ENCODE measurements at places on chromosomes 13 and 19. TPM values are rescaled to one million over a fixed set of nuclear protein-coding genes. Genes with fewer than 3 reads are reported as not detected.

TNFAIP8L1 gene
- total RNA-seq, result 1.2 TPM

APOC1 gene
- total RNA-seq, result 1.9 TPM

INSL3 gene
- total RNA-seq, result not detected

SLC44A2 gene
- 88.5 TPM for total RNA-seq

ZSWIM4 gene
- 25.9 TPM for total RNA-seq

SERTAD1 gene
- total RNA-seq, result 12.3 TPM

CBY2 gene
- not detected for total RNA-seq

CD22 gene
- total RNA-seq, result 2.9 TPM

DNA sequence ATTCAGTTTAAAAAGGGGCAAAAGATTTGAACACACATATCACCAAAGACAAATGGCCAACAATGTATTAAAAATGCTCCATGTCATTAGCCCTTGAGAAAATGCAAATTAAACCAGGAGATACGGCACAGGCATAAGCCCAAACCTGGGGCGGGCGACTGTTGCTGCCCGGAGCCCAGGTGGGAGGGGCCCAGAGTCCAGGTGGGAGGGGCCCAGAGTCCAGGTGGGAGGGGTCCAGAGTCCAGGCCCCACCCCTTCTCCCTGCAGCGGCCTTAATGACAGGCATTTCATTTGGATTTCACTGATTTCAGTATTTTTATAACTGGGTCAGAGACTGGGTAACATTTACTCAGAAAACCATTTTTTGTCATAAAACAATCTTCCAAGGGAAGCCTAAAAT, 78.2 kb downstream of the RASA3 start:
- DNase-seq, result no peak

GRCh38 chr13:108033800-108034707, 181.3 kb downstream of the LIG4 start:
- no peak for DNase-seq

DNA sequence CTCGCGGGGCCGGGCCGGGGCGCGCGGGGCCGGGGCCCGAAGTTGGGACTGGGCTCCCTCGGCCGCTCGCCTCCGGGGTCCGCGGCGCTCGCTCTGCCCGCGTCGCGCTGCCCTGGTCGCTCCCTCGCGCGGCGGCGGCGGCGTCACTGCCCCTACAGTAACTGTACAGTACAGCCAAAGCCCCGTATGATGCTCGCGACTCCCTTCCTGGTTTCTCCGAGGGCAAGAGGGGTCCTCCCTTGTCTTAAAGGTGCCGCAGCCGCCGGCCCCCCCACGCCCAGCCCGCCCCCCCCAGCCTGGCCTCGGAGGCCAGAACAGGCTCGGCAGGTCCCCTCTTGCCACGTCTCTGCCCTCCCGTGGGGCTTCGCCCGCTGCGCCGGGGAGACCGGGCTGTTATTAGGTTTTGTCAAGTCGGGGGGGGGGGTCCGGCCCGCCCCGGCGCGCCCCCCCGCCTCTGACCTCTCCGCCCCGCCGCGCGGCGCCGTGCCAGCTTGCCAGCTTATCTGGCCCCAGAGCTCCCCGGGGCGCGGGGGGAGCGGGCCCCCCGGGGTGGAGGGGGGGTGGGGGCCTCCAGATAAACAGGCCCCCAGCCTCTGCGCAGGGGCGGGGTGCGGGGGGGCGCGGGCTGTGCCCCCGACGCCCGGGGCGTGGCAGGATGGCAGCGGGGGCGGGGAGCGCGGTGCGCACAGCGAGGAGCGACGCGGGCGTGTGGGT, at the start of gene ZBTB7A:
Gene ZBTB7A, minus strand, starts transcription at position 218 of the 714 bp plus-strand sequence. CDS start 11,667 bp downstream, outside the sequence.
- no peak for DNase-seq

GRCh38 chr13:35855531-35856019, 275.6 kb downstream of the DCLK1 start:
- DNase-seq, result peak; percentile 45

GRCh38 chr13:19982447-19983043, 24.0 kb downstream of the ZMYM2 start:
- DNase-seq, result no peak

DNA sequence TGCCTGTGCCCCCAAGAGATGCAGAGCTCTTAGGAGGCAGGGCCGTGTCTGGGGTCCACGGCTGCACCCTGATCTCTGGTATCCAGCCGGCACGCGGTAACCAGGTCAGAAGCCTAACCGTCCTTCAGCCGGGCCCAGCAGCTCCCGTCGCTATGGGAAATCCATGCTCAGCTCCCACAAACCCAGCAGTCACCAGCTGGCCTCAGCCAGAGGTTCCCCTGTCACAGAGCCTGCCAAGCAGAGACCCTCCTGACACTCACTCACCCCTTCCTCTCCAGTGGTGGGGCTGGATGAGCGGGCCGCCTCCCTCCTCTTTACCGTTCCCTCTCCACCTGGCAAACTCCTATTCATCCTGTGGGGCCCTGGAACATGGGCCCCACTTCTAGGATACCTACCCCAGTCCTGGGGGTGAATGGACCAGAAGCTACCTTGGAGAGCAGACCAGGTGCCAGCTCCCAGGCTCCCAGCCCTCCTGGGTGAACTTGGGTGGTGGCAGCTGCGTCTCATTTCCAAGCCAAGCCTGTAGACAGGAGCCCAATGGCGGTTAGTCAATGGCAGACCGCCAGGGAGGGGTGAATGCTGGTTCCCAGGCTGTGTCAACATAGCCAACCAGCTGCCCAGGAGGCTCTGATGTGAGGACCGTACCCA, 21.4 kb upstream of the TCF3 start:
- no peak for DNase-seq

DNA sequence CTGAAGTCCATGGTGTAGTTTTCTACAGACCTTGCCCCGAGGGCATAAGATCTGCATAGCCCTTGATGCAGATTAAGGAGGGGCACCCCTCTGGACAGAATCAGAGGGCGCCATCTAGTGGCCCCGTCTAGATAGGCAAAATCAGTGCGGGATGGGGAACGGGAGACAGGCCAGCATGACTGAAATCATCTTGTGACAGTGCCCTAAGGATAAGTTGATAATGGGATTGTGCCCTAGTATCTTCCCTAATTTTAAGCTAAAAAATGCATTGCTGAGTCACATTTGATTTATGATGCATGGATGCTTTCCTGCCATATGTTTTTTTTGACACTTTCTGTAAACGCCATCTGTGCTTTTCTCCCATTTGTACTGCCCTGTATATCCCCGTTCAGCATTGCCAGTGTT, 19.0 kb upstream of the GPI start:
- no peak for DNase-seq

GRCh38 chr13:111467111-111467890, 146.9 kb downstream of the TEX29 start:
- no peak for DNase-seq

GRCh38 chr13:50156140-50156539, 140.9 kb downstream of the KCNRG start:
- peak; percentile 21 for DNase-seq

DNA sequence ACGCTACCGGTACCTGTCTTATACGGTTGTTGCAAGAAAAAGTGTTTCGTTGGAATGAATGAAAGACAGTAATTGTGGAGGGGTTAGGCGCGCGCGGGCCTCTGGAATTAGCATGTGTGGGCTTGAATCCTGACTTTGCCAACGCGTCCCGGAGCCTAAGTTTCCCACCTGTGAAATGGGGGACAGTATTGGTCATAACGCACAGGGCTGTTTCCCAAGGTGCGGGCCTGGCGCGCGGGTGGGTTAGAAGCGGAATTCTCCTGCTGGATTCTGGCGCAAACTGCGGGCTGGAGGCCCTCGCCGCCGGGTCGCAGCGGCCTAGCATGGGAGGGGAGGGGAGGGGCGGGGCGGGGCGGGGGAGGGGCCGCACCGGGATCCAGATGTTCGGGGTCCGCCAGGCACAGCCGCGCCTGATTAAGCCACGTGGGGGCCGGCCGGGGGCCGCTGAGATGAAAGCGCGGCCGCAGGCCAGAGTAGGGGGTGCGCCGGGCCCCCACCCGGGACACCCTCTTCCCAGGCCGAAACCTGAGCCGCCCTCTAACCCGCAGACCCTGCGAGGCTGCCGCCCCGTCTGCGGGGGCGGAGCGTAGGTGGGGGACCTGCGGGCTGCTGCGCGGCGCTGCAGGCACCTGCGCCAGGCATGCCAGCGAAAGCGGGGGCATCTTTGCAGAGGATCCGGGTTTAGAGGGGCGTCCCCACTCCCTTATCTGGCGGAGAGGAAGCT, 1.2 kb upstream of the TMEM59L start:
- no peak for DNase-seq

DNA sequence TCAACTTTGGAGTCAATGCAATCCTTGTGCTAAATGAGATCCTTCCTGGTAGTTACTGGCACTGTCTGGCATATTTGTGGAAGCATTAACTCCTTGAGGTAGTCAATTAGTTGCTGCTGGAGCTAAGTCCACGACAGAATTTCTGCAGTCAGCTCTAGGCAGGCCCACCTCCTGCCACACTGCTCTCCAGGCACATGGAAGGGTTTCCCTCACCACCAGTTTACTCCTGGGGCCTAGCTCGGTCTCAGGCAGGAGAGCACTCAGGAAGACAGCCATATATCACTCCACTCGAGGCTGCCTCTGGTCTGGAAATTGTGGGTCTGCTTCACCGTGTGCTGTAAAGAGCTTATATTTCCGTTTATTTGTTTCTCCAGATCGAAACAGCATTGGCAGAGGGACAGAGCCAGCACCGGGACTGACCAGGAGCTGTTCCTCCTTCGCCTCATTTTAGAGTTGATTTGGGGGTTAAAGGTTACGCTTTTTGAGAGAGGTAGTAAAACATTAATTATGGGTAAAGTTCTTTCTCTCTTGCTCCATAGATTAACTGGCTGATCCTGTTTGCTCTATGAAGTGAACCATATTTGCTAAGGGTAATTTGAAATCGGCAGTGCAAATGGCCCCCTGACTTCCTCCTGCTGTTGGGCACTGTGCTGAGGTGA, 20.6 kb upstream of the GTF3A start:
- no peak for DNase-seq

DNA sequence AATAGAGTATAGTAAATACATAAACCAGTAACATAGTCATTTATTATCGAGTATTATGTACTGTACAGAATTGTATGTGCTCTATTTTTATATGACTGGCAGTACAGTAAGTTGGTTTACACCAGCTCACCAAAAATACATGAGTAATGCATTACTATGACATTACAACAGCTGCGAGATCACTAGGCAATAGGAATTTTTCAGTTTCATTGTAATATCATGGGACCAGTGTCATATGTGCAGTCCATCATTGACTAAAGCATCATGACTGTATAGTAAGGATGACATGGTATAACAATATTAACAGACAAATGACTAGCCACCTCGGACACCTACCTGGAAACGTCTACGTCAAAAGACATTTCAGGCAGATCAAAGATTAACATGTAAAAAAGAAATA, 33.6 kb downstream of the ATP7B start:
- no peak for DNase-seq

- no peak for DNase-seq
Measured at GRCh38 chr13:20414546-20415305, 110.9 kb downstream of the CRYL1 start.

GRCh38 chr19:18613589-18614234, 1.0 kb downstream of the TMEM59L start:
- no peak for DNase-seq

DNA sequence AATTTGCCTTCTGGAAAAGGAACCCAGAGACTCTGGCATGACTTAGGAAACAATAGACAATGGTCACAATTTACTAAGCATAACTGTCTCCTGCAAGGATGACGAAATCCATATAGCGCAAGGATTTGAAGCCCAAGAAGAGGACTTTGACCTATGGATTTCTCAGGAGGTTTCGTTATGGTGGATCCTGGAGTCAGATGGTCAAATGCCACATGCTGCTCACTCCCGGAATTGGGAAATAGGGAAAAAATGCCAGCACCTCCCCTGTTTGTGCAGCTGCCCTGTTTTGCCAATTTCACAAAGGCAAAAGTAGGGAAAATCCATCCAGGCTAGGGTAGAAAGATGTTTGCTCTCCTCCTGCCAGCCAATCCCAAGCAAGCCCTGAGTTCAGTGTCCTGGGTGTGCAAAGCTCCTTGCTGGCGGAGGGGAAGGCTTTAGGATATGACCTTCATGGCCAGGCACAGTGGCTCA, 23.4 kb downstream of the RDH8 start:
- DNase-seq, result no peak

DNA sequence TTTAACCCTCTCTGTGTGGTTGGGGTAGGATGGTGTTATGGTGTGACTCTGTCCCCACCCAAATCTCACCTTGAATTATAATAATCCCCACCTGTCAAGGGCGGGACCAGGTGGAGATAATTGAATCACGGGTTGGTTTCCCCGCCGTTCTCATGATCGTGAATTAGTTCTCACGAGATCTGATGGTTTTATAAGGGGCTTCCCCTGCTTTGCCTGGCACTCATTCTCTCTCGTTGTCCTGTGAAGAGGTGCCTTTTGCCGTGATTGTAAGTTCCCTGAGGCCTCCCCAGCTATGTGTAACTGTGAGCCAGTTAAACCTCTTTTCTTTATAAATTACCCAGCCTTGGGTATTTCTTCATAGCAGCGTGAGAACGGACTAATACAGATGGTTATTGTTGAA, 68.8 kb downstream of the ARHGEF7 start:
- DNase-seq, result no peak

GRCh38 chr13:44280456-44280855, 93.2 kb upstream of the SERP2 start:
- peak; percentile 86 for DNase-seq

GRCh38 chr19:21568816-21569493, 63.6 kb downstream of the ZNF429 start:
- peak; percentile 25 for DNase-seq

DNA sequence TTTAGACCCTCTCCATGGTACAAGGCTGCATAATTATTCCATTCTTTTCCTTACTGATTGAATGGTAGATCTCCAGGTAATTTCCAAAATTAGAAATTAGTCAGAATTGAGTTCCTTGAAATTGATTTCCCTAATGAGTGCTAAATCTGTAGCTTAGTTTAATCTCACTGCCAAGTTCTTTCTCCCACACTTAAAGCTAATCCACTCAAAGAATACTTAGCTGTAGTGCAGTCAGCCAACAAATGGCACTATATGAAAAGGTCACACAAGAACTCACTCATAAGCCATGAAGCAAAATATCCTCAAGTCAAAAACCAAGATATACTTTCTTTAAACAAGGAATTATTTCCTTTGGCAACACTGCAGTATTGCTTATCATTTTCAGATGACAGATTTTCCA, 62.0 kb downstream of the XPO4 start:
- DNase-seq, result no peak

DNA sequence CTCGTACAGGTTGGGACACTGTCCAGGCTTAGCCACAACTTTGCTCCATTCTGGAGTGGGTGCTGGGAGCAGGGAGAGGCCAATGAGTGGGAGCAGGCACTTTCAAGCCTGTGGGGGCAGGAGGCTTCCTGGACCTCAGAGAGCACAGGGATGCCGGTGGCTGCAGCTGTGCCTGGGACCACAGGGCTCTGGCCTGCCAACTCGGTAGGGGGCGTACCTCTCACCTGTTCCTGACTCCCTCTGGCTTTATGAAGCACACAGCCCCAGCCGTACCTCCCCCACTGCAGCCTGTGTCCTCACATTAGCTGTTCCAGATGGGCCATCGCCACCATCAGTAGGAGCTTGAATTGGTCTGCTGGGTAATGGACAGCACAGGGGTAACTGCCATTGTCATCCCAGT, 278.7 kb upstream of the KLHL1 start:
- DNase-seq, result no peak

GRCh38 chr13:35600137-35600536, 123.6 kb upstream of the MAB21L1 start:
- no peak for DNase-seq

All from kidney epithelial cell (primary cell).